ENCODE measurements at places on chromosomes 7 and 10.

- DNase-seq = no peak
Measured at GRCh38 chr10:69780077-69780476, 21.6 kb upstream of the COL13A1 start.

- peak; percentile 45 for DNase-seq
Measured at GRCh38 chr7:87712571-87712970, 84.4 kb downstream of the RUNDC3B start.

GRCh38 chr10:70847659-70848360 lies 32.1 kb downstream of the SGPL1 start:
- no peak for DNase-seq

- no peak for DNase-seq
Measured at GRCh38 chr10:130751106-130751840, 560.2 kb downstream of the TCERG1L start.

Measured in astrocyte of the spinal cord (primary cell).